ENCODE measurements at places on chromosomes 12 and 14.
A peak's percentile ranks its signal among the peaks of the same experiment; 100 is the strongest.

DNA sequence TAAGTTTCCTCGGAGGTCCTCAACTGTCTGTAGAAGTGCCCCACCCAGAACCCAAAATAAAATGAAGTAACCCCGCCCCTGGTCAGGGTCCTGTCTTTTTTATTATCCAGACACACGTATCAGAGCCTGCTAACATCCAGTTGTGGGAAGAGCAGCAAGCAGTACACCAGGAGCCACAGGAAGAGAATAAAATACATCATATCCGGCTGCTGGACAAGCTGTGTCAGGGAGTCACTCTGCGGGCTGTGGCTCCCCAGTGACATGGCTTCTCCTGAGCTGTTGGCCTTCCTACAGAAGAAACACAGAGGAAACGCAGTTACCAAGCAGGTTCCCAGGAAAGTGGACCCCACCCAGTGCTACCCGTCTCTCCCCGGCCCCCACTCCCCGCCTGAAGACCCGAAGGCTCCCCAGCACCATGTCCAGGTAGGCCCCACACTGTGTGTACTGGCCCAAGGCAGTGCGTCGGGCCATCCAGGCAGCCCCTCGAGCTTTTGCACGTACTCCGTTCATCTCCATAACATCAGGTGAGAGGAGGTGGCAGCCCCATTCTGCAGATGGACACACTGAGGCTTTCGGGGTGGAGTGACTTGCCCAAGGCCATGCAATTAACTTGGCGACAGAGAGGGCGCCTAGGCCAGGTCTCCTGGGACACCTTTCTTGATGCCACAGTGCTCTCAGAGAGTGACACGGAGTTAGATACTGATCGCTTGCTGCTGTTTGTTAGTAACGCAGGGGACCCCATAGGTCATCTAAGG lies 34.3 kb upstream of the DICER1 start:
- peak; percentile 56 for DNase-seq

DNA sequence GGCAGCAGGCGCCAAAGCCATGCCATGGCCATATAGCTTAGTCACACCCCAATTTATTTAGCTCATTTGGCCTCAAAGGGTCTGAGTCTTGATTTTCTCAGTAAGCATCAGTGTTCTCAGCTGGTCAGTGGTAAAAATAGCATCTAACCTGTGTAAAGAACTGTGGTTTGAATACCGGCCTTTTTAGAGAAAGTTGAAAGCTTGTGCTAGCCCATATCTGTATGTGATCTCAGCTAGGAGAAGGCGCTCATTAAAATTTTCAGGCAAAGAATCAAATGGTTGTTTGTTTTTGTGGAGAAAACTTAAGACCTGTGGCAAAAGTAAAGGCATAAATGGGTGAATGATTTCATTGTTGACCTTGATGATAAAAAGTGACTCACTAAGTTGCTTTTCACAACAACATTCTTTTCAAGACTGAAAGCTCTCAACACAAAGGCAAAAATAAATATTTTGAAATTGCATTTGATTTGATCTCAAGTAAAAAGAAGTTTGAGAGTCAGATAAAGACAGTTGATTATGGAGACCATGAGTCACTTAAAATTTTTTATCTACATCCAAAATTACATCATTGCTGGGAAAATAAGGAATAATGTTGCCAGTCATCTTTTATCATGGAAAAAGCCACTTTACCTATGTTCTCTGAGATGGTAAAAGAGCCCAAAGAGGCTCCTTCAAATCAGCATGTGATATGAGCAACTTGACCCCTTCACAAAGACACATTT lies 128.5 kb upstream of the RGS6 start:
- DNase-seq = no peak

- no peak for DNase-seq
These were observed 89.8 kb upstream of the DYRK2 start for GRCh38 chr12:67558775-67559174.

DNA sequence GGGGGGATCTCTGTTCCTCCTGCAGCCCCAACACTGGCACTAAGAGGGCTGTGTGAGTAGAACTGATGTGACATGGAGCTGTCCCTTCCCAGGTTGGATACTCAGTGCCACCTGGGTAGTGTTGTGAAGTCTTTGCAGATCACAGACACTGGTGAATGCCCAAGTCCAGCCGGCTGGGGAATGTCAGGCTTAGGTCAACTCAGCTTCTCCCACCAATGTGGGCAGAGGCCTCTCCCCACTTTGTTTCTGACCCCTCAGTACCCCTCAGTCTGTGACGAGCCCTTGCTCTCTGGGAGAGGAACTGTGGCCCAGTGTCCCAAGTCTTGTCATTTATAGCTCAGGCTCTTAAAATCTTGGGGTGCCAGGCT lies 11.3 kb downstream of the SLC25A29 start:
- DNase-seq = no peak

DNA sequence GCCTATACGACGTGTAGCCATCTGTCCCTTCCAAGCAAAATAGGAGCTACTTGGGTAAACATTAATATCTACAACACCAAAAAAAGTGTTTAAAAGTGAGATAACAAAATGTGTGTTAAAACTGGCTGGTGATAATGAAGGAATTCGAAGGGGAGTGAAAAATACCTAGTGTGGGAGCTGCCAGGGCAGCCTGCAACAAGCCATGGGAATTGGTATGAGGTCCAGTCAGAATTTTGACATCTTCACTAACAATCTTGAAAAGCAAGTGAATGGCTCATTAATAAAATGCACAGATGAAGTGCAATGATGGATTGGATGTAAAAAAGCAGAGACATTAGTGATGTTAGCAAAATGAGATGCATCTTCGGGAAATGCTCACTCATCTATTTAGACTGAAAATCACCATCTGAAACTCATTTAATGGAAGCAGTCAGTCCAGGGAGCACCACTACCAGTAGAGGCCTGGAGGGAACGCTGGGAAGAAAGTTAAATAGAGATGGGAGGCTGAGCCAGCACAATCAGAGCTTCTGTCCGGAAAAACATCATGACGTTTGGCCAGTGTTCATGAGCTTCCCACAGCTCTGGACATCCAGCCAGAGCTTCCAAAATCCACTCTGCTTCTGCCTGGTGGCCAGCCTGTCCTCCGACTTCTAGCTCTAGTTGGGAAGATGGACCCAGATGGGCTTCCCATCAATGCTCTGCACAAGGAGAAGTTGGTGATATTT lies 405.0 kb upstream of the TMTC1 start:
- DNase-seq = no peak

DNA sequence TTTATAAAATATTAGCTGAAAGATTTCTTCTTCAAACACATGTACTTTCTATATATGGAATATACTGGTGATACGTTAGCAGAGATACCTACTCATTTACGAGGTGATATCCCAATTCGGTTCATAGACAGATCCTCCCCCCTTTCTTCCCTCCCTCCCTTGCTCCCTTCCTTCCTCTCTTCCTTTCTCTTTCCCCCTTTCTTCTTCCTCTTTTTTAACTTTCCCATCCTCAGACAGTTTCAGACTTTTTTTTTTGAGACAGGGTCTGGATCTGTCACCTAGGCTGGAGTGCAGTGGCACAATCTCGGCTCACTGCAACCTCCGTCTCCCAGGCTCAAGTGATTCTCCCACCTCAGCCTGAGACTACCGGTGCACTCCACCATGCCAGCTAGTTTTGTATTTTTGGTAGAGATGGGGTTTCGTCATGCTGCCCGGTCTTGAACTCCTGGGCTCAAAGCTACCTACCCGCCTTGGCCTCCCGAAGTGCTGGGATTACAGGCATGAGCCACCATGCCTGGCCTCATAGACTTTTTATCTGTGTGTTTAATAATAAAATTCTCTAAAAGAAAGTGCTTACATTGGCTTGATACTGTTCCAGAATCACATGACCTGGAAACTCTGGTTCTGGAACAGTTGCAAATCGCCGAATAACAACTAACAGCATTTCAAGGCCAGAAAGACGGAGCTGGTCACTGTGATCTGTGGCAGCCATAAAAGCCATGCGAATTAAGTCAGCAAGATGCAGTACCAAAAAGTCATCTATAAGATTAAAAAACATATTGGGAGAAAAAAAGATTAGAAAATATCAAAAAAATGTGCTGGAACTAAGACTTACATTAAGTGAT lies 99.2 kb downstream of the HEATR5A start:
- DNase-seq = no peak

DNA sequence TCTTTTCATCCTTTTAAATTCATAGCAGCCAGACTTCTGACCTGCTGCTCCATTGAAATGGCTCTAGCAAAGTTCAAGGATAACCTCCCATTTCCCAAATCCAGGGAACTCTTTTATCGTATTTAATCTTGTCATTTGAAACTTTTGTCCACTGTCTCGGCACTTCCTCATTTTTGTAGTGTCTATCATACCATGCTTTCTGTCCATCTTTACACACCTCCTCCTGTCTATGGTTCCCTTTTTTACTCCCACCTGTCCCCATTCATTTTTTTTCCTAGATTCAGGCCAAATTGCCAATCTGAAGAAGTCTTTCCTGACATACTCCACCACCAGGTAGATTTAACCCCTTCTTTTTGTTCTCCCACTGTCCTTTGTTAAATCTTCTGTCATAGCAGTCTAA lies 31.0 kb downstream of the NFYB start:
- no peak for DNase-seq

DNA sequence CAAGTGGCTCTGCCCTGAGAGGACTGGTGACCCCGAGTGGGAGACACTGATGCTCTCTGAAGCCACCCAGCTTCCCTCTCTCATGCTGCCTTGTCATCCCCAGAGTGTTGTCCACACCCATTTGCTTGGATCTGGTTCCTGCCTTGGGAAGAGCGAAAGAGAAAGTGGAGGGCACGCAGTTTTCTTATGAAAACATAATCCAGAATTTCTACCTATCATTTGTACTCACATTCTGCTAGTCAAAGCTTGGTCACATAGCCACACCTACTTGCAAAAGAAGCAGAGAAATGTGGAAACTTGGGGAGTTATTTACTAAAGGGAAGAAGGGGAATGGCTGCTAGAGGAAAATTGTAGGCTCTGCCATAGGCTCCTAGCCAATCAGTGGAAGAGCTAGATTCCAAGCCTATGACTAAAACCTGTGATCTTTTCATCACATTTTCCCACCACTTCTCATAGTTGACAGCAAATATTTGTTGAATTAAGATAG lies 326.3 kb downstream of the ZFP36L1 start:
- no peak for DNase-seq

DNA sequence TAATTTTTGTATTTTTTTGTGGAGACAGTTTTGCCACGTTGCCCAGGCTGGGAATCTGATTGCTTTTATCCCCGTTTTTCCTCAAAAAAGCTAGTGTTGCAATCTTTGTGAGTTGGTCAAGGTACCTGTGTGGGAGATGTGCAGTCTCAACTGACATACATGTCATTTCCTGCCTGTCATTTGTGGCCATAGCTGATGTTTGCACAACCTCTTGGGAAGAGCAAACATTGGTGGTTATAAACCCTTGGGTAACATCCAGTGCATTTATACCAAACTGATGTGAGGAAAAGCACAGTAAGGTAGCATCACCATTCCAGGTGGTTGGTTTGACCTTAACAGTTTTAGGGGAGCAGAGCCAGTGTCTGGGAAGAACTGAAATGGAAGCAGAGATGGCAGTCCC lies 54.7 kb downstream of the ATG14 start:
- DNase-seq = no peak

- no peak for DNase-seq
These were observed 14.9 kb downstream of the DTX1 start for GRCh38 chr12:113071135-113072112.

DNA sequence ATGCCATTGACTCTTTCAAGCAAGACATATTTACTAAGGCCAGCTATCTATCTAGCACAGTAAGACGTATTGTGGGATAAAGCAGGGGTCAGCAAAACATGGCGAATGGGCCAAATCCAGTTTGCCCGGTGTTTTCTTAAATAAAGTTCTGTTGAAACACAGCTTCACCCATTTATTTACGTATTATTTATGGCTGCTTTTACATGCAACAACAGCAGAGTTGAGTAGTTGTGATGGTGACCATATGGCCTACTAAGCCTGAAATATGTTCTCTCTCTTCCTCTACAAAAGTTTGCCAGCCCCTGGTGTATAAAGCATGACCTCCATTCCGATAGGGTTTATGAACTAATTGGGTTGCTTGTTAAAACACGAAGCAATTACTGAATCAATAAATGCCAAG lies 322.1 kb downstream of the CCDC91 start:
- no peak for DNase-seq

- peak; percentile 93 for DNase-seq
These were observed 572 bp downstream of the RAN start for GRCh38 chr12:130872179-130873096.

GRCh38 chr14:68208626-68209317 lies 389.2 kb downstream of the RAD51B start:
- DNase-seq = no peak

- DNase-seq = peak; percentile 69
These were observed 594 bp upstream of the CEP170B start for GRCh38 chr14:104864267-104865080.

DNA sequence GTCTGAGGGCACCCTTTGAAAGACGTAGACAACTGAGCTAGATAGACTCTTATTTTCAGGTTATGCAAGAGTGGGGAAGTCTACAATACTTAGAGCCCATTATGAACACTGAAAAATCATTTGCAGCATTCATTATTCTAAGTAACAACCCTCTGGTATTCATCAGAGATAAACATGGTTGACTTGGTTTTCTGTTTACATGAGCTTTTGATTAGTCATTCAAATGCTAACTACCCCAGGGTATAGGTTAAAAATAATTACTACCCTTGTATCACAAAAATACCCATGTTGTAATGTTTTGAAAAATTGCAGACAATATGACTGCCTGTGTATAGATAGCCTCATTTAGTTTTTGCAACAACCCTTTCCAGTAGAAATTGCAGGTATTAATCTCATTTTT lies 78.5 kb downstream of the PPFIBP1 start:
- no peak for DNase-seq

DNA sequence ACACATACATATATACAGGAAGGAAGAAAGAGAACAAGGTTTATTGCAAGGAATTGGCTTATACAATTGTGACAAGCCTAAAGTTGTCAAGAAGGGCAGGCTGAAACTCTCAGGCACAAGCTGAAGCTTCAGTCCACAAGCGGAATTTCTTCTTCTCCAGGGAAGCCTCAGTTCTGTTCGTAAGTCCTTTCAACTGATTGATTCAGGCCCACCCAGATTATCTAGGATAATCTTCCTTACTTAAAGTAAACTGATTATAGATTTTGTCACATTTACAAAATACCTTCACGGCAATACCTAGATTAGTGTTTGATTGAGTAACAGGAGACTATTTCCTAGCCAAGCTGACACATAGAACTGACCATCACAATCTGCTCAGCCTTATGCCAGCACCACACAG lies 81.5 kb upstream of the TMEM260 start:
- no peak for DNase-seq

GRCh38 chr12:109714913-109715244 lies 1.3 kb downstream of the FAM222A start:
- no peak for DNase-seq

Data from upper lobe of left lung (tissue), 6 donors.